ENCODE measurements at places on chromosomes 12 and 14.

GRCh38 chr14:60812987-60813386, 78.4 kb downstream of the MNAT1 start:
- DNase-seq, result no peak

DNA sequence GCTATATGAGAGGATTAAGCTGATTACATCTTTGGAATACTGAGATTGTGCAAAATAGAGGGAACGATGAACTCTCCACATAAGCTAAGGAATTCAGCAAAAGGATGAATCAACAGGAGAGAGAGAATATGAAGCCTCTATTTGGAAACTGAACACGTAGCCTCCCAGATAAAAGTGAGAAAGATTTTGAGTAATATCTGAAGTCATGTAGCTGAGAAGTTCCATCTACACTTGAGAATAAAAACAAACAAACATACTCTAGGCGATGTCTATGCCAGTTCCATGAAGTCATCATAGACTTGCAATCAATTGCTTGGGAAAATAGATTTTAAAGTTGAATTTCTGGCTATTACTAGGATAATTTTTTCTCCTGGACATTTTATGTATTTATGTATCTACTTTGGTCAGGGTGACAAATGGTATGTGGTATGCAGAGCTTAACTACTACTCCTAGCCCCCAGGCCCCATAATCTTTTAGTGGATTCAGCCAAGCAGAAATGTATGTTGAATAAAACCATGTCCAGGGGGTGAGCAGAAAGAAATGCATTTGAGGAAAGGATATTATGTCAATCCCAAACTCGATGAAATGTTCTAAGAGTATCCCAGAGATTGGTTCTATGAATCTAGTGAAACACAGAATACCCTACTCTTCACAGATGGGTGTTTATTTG, 627.4 kb downstream of the DIO2 start:
- peak; percentile 37 for DNase-seq

DNA sequence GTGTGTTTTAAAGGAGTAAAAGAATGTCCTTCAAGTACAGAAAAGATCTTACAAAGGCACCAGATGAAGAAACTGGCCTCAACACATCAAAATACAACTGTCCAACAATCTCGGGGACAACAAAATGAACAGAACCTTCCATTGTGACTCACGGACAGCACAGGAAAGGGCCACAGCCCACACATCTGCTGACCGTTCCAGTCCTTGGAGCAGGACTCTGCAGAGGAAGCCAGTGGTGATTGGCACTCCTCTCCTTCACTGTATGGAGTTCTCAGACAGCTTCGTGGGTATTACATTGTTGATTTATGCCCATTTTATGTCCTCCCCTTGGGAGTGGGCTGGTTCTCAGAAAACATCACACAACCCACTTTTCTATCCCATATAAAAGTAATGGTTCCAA, 32.5 kb upstream of the TC2N start:
- DNase-seq, result peak; percentile 54

GRCh38 chr12:3061059-3061458, 16.1 kb upstream of the TSPAN9 start:
- peak; percentile 84 for DNase-seq

- DNase-seq, result no peak
Observed at GRCh38 chr14:91352728-91353692, 64.6 kb downstream of the CCDC88C start.

- peak; percentile 80 for DNase-seq
Observed at GRCh38 chr14:29930283-29930682, 2.6 kb upstream of the PRKD1 start.

DNA sequence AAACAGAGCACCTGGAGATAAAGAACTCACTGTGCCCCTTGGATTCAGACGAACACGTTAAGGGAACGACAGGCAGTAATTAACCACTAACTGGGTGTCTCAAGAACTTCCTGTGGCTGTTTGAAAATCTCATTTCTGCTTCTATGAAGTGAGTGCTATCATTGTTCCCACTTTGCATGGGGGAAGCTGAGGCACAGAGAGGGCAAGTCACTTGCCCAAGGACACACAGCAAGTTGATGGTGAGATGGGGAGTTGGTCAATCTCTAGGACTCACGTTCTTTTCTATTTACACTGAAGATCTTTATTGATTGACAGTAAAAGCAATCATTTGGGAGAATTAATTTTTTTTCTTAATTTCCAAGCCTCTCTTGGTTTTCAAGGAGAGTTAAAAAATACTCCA, 26.8 kb upstream of the LHX5 start:
- no peak for DNase-seq

DNA sequence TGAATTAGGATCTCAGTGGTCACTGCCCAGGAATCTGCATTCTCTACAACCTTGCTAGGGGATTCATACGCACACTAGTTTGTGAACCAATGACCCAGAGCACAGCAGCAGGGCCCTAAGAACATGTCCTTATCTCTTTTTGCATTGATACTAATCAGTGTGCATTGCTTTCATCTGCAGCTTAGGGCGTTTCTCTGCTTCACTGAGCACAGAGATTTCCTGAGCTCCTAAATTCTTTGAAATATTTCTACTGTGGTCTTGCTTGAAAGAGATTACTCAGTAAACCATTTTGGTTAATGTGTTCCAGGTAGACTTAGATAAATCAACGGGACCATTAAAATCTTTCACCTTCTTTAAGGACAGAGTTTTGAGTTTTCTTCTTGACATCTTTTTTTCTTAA, 351.3 kb upstream of the KITLG start:
- no peak for DNase-seq

- no peak for DNase-seq
Observed at GRCh38 chr12:126998031-126998430, 1268.9 kb upstream of the TMEM132C start.

- no peak for DNase-seq
Observed at GRCh38 chr14:61719344-61720293, 24.3 kb downstream of the HIF1A start.

DNA sequence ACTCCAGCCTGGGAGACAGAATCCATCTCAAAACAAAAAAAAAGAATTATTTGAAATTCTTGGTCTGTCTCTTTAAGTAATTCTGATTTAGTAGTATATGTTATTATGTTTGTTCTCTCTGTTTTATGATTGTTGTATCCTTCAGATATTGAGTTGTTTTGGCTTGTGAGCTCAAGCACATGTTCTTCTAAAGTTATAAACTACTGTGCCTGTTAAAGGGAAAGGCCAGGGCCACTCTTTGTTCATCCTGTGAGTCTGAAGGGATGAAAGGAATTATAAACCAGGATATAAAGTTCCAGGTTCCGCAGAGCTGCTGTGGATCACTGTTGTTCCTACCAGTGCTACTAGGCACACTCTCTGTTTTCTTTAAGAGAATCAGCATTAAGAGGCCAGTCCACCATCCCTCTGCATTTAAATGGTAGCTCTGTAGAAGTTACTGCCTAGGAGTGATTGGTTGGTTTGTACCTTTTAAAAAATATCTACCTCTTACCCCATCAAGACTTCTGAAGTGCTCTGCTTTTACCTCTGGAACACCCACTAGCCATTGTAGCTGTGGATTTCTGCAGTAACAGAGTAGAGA, 14.1 kb downstream of the TMTC3 start:
- DNase-seq, result no peak

DNA sequence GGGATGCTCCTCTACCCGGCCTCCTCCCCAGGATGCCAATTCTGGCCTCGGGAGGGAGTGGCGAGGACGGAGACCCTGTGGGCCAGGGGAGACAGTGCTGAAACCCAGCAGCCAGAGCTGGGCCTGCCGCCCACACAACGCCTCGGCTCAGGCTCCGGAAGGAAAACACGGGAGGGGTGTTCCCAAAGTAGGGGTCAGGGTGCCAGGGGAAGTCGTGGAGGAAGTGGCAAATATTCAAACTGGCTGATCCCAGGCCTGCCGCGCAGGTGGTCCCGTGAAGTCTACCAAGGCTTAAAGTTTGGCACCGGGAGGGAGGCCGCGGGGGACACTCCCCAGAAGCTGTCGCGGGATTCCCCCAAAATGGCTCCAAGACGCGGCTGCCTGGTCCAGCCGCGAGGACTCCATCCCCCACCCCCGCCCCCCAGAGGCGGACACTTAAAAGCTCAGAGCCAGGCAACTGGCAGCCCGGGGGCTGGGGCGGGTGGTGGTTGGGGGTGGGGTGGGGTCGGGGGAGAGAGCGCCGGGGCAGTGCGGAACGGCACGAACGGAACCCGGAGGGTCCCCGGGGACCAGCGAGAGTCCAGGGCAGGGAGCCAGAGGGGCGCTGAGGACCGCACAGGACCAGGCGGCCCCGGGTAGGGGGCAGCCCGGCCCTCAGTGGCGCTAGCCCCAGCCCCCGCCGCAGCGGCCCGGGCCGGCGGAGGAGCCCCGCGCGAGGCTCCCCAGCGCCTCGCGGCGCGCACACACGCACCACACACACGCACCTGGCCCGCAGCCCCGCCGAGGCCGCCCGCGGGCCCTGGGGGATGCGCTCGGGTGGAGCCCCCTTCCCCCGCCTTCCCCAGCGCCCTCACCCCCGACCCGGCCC, 20.0 kb downstream of the BEGAIN start:
- no peak for DNase-seq

GRCh38 chr12:124428136-124428791, 133.4 kb downstream of the RFLNA start:
- peak; percentile 93 for DNase-seq

All from foreskin fibroblast (primary cell).